NCI-H1417 treated with DMSO at 0.1 percent for 48 hours (cell line): ENCODE measurements at places on chromosomes 3 and 15.

GRCh38 chr3:5092018-5092417, 30.1 kb upstream of the ARL8B start:
- no peak for DNase-seq

GRCh38 chr3:38348903-38349302, 2.3 kb downstream of the XYLB start:
- DNase-seq = no peak

- DNase-seq = no peak
Measured at GRCh38 chr3:8768364-8769087, 887 bp downstream of the OXTR start.

DNA sequence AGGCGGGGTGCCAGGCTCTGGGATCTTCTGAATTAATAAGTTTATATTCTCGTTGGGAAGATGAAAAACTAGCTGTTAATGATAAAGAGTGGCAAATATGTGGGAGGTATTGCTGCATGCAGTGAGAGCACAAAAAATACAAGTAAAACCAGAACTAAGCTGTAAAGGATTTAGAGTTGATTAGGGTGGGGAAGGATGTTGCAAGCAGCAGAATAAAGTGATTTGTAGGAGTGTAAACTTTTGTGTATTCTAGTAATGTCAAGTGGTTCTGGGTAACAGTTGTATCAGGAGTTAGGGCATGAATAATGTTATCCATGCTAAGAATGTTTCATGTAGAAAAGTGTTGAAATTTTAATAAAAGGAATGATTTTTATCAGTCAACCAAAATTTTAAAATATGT, 18.1 kb downstream of the CRYBG3 start:
- no peak for DNase-seq

- no peak for DNase-seq
Measured at GRCh38 chr3:26381411-26381810, 241.2 kb upstream of the LRRC3B start.

GRCh38 chr3:34676436-34676835, 878.0 kb downstream of the PDCD6IP start:
- DNase-seq = no peak

DNA sequence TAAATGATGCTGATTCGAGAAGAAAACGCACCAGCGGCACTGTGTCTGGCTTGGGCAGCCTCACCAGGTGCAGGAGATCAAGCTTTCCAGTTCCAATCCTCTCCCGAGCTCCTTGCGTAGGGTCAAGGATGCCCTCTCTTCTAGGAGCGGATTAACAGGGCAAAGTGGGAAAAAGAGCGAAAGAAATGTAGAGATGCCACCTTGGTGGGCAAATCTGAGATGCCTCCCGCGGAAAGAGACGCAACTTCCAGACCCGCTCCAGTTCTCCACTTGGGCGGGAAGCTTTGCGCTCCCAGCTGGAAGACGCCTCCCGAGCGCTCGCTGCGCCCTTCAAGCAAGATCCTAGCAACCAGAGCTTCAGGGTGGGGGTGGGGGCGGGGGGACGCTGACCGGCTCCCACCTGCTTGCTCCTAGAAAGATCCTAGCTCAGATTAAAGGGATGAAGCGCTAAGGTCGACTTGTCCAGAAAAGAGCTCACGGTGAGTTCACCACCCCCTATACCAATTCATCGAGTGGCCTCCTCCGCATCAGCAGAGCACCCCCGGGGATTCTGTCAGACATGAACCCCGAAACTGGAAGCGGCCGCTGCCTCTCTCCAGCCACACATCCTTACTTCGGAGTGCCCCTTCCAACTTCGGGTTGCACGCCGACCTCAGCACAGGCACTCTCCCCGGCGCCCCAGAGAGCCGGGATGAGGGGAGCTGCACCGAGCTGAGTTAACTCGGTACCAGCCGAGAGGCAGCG, 769 bp downstream of the TAFA4 start:
- no peak for DNase-seq

DNA sequence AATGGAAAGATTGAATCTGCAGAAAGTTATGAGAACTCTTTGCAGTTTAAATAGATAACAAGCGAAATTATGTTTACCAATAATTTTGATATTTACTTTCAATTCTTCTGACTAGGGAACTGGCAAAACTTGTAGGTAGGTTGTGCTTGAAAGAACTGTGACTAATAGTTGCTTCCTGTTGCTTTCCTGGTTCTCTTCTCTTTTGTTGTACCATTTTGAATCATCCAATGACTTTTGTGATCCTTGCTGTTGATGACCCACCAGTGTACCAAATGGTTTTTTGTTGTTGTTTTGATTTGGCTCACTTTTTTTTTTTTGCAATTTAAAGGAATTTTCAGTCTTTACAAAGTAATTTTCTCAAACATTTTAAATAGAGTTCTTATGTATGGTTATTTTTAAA, 64.9 kb upstream of the DCBLD2 start:
- no peak for DNase-seq

GRCh38 chr3:194279101-194279500, 72.0 kb downstream of the CPN2 start:
- no peak for DNase-seq
